ENCODE measurements at places on chromosomes 5 and 9.

- DNase-seq, result no peak
These were observed 586.2 kb upstream of the ADAMTS16 start for GRCh38 chr5:4553978-4554377.

DNA sequence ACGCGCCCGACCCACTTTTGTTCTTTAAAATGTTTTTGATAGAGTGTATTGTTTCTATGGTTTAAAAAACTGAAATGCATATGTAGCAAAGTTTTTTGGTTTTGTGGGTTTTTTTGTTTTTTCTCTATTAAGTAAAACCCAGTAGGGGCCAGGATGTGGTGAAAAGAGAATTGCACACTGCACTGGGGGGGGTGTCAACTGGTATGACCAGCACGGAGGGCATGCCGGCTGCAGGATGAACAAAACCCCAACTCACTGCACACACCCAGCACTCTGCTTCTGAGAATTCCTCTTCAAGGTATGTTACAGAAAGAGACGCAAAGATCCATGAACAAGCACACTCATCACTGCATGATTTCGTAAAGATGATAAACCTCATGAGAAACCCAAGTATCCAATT is 75.0 kb downstream of the STK10 start:
- DNase-seq, result no peak

- no peak for DNase-seq
These were observed 42.6 kb downstream of the GSN start for GRCh38 chr9:121310571-121310970.

DNA sequence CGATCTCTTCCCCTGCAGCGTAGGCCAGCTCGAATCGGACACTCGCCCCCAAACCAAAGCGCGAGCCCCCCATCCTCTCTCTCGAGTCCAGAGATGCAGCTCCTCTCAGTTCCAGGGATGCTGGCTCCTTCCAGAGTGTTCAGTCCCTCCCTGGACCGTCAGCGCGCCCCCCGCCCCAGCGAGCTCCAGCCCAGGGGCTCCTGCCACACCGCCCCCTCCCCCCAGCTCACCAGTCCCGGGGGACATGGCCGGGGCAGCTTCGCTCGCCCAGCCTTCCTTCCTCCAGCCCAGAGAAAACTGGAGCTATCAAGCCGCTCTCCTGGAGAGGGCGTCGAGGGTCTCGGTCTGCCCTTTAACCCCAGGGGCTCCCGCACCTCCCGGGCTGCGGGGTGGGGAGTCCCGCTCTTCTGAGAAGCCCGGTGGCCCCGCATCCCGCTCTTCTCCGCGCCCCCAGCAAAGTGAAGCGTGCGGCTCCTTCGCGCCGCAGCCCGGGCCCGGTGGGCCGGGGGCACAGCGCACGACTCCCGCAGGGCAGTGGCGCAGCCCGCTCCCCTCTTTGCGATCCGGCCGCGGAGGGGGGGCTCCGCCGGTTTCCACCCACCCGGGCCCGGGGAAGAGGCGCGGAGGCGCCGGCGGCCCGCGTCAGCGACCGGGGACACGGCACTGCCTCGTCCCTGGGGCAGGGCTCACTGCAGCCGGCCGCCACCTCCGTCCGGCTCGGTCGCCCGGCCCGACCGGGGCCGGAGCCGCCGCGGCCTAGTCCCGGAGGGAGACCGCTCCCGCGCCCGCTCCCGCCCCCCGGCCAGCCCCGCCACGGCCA is 587 bp downstream of the MIER3 start:
- no peak for DNase-seq

DNA sequence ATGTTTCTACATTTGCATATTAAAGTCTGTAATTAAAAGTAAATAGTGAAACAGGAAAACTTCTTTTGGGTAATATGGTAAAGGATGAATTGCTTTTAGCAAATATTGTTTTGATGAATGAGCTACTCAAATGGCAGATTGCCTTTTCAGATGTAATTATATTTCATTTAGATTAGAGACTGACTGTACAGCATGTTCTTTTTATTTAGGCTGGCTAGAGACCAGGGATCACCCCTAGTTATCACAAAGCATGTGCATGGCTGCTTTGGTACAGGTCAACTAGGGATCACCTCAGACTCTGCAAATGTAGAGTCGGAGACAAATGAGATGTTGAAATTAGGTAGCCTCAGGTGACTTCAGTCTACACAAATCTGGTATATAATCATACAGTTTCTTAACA is 214.9 kb upstream of the SEMA6A start:
- no peak for DNase-seq

- DNase-seq, result no peak
These were observed 4.1 kb upstream of the NSMF start for GRCh38 chr9:137462986-137463930.

DNA sequence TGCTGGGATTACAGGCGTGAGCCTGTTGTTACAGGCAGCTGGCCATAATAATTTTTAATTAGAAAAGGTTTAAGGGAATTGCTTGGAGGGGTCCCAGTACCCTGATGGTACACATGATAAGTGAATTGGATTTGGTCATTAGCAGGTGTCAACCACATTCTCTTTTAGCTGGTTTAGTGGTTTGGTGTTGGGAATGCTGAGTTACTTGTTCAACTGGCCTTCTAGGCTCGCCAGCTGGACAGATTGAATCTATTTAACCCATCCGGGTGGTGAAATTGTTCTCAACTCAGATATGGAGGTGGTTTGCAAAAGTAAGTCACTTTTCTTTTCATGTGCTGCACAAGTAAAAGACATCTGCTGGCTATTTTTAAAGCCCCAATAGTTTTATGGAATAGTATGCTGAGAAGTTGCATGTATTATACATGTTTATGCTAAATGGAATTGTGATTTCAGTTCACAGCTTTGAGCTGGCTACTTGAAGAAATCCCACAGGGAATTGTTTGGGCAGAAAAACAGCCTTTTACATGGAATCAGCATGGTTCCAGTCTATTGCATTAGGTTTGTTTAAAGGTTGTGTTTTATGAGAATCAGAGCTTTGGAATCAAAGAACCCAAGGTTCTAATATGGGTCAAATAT is 149.8 kb upstream of the SLC28A3 start:
- no peak for DNase-seq

DNA sequence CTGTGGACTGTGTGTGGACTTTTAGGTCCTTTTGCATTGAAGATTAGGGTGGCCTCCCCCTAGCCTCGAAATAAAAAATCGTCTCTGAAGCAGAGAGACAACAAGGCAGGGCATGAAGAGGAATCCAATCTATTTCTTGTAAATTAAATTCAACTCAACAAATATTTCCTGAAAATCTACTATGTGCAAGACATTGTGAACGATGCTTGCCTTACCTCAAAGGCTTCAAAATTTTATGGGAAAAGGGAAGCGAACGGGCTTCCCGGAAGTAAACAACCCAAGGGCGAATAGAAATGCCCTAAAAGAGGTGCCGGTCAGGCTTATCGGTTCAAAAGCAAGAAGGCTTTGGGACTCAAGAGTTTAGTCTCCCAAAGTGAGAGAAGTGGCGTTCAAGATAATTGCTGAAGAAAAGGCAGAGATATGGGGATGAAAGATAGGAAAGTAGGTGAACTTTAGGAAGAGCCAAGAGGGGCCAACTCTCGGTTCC is 525 bp downstream of the KIF24 start:
- no peak for DNase-seq

- no peak for DNase-seq
These were observed 159.6 kb upstream of the TBCA start for GRCh38 chr5:77935506-77936364.

GRCh38 chr5:136661026-136661425 is 295.7 kb upstream of the TRPC7 start:
- DNase-seq, result no peak

- DNase-seq, result no peak
These were observed 106.6 kb upstream of the PITX1 start for GRCh38 chr5:135140446-135141204.

DNA sequence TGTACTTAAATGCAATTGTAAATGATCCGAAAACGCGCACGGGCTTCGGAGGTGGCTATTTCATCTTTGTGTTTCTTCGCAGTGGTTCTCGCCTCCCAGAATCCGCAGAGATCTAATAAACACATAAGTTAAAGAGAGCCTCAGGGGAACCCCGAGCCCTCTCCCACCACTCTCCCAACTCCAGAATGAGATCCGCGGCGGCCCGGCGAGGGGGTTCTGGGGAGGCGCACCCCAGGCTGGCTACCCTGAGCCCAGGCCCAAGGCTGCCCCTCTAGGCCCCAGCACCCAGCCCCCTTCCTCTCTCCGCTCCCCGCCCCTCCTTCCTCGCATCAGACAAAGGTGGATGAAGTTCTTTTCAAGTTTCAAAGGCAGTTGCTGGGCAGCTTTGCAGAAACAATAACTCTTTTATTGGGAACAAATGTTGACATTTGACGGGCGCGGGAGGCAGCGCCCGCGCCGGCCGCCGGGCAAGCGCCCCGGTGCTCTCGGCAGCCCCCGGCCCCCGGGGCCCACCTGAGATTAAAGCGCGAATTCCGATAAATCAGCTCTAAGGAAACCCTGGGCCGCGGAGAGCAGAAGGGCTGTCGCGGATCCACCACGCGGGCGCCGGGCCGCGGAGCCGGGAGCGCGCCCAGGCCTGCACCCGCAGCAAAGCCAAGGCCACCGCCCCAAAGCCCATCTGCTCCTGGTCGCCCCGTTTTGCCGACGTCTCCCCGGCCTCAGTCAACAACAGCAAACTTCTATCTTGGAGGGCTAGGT is 8.4 kb downstream of the IRX2 start:
- DNase-seq, result no peak

DNA sequence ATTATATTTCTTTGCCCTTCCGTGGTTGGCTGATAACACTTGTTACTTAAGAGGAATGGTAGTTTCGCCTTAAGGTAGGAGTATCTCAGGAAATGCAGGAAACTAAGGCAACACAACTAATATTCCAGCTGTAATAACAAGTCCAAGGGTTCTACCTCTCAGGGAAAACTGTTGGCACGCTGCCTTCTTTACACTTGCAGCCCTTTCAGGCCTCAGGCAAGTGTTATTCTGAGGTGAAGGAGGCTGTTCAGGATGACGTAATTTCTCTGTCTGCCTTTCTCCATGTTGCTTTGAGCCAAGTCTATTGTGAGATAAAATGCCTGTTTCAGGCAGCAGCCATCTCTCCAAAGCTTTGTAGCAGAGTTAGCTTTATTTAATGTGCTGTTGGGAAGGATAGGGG is 38.0 kb downstream of the VCAN start:
- no peak for DNase-seq

GRCh38 chr9:110015759-110016158 is 192.2 kb downstream of the C9orf152 start:
- DNase-seq, result no peak

DNA sequence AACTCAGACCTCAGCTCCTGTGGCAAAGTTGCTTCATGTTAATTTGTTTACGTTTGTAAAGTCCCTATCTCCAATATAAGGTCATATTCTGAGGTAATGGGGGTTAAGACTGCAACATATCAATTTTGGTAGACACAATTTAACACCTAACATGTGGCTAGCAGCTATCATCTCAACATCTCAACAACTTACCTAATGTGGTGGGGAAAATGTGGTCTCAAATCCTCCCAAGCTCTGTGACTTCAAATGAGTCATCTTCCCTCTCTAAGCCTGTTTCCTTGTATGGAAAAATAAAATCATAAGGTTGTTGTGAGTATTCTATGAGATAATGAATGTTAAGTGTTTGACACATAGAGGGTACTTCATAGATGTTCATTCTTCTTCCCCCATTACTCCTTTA is 443.3 kb downstream of the CDK5RAP2 start:
- no peak for DNase-seq

GRCh38 chr5:110055302-110055701 is 365.6 kb downstream of the MAN2A1 start:
- no peak for DNase-seq

- DNase-seq, result no peak
These were observed 45.1 kb upstream of the GARNL3 start for GRCh38 chr9:127219520-127219919.

GRCh38 chr9:120258096-120258495 is 321.9 kb downstream of the CDK5RAP2 start:
- DNase-seq, result no peak

- no peak for DNase-seq
These were observed 87.6 kb upstream of the IL33 start for GRCh38 chr9:6128030-6128429.

- no peak for DNase-seq
These were observed 114.7 kb upstream of the RIOK2 start for GRCh38 chr5:97297704-97298091.

GRCh38 chr9:100794738-100795269 is 216.9 kb downstream of the CAVIN4 start:
- no peak for DNase-seq

- DNase-seq, result no peak
These were observed 53.0 kb upstream of the ALDH1B1 start for GRCh38 chr9:38339496-38339895.

GRCh38 chr9:274406-274805 is 59.7 kb downstream of the DOCK8 start:
- no peak for DNase-seq

DNA sequence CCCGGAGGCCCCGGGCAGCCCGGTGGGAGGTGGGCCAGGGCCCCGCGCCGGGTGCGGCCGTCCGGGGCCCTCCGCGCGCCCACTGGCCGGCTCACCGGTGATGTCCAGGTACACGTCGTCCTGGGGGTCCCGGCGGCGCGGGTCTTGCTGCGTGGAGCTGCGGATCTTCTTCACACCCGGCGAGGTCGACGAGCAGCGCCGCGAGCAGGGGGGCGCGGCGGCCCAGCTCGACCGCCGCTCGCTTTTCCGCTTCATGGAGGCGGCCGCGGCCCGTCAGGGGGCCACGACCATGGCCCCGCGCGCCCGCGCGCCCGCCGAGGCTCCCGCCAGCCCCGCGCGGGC is 548 bp downstream of the CDC14B start:
- DNase-seq, result no peak

DNA sequence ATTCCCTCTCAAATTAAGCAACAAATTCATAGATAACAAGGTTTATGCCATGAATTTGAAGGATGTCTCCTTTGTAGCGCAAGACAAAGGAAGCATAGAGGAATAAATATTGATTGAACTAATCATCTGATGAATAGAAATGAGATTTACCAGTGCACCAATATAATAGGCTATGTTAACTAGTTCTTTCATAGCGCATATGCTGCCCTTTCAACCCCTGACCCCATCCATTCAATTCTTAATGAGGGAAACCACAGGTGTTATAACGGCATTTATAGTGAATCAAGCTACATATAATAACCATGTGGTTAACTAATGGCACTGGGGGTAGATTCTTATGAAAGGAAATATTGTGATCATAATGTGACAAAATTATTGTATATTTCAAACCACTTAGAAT is 6.5 kb downstream of the RORB start:
- no peak for DNase-seq

- no peak for DNase-seq
These were observed 128.1 kb downstream of the ACTL7B start for GRCh38 chr9:108727580-108728111.

- DNase-seq, result no peak
These were observed 570.0 kb upstream of the ZNF608 start for GRCh38 chr5:125316391-125316790.

GRCh38 chr5:115542651-115543364 is 1.8 kb downstream of the FEM1C start:
- no peak for DNase-seq

DNA sequence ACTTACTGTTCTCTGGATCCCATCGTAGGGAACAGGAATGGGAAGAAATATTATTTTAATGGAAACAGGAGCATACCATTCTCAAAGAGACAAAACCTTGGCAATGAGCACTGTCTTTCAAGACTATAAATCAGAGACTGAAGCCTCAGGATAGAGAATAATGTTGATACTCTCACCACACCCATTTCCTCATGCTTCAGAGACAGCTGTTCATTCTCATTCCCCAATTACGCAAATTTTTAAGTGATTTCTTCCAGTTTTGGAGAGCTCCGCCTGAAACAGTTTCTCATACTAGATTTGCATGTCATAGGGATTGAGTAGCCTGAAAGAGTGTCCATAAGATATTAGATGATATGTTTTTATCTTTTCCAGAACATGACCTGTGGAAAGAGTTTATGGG is 290.5 kb upstream of the RASA1 start:
- DNase-seq, result no peak
